ENCODE measurements at places on chromosomes 2 and 18.

DNA sequence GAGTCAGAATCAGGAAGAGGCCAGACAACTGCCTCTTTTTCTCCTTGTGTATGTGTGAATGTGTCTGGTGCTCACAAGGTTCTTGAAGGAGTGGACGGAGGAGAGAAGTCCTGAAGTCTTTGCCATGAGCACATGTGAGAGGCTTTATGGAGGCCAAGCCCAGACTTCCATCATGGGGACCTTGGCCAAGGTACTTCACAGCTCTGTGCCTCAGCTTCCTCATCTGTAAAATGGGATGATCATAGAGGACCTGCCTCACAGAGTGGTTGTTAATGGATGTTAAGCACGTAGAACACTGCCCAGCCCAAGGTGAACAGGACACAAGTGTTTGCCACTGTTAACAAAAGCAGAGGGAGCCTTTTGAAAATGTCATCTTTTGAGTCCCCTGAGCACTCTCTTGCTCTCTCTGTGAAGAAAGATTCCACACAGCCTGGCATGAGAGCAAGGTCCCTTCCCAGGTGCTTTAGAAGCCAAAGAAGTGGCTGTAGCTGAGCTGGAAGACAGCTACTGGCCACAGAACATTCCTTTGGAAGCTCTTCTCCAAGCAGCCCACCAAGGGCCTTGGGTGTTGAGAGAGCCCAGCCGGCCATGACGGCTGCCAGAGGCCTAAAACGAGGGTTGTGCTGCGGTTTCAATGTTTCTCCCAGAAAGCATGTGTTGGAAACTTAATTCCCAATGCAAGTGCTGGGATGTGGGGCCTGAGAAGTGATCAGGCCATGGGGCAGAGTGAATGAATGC, 41.8 kb upstream of the ASPRV1 start:
- no peak for DNase-seq

GRCh38 chr18:76456018-76456750, 38.9 kb downstream of the ZNF516 start:
- no peak for DNase-seq

GRCh38 chr2:237296756-237297155, 117.2 kb downstream of the COL6A3 start:
- no peak for DNase-seq

DNA sequence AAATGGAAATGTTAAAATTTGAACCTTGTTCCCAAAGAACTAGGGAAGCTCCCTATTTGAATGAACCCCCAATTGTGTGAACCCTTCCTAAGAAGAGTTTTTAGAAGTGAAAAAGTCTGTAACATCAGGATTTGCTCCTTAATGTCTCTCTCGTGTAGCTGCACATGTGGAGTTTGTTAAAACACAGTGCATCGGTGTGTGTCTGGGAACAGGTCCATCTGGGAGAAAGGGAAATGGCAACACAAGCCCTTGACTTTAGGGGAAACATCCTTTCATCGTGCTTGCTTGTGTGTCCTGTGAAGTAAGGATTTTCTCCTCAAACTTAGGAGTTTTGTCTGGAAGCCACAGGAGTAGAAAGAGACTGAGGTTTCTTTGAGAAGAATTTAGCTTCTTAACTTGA, 203.9 kb downstream of the PRKCE start:
- no peak for DNase-seq

All from hypothalamus (tissue), 51 donors.